ENCODE measurements at places on chromosomes 7 and 10.

- no peak for DNase-seq
Observed at GRCh38 chr7:39186671-39187070, 209.0 kb downstream of the POU6F2 start.

GRCh38 chr10:49318755-49319154 lies 19.8 kb downstream of the C10orf71 start:
- DNase-seq: no peak

DNA sequence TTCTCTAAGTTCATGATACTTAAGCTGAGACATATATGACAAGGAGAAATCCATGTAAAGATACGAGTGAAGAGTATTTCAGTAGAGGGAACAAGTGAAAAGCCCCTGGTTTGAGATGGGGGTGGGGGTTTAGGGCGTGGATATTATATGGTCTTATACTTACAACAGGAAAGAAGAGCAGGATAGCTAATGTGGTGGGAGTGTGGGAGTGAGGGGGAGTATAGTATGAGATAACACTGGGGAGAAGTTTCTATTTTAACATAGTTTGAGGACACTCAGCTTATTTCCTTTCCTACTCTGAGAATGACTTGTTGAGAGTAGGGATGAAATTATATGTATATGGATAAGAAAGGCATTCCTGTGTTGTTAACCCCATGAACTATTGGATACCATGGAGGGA lies 36.5 kb downstream of the MCU start:
- DNase-seq: no peak

GRCh38 chr7:138483531-138483930 lies 23.5 kb downstream of the TRIM24 start:
- no peak for DNase-seq

DNA sequence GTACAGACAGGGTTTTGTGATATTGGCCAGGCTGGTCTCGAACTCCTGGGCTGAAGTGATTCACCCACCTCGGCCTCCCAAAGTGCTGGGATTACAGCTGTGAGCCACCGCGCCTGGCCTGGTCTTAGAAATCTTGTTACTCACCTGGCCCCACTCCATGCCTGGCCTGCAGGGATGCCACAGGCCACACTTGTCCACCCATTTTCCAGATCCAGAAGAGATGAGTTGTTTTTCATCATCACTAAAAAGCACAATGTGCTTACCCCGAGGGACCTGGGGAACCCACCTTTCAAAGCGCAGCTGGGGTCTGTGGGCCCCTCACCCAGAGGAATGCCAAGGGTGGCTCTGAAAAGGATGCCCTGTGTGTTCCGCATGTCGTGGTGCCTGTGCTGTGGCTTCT lies 134.2 kb downstream of the TACC2 start:
- no peak for DNase-seq

GRCh38 chr7:2260820-2261219 lies 18.8 kb downstream of the NUDT1 start:
- no peak for DNase-seq

GRCh38 chr7:141838581-141838980 lies 2.7 kb downstream of the PRSS37 start:
- no peak for DNase-seq

DNA sequence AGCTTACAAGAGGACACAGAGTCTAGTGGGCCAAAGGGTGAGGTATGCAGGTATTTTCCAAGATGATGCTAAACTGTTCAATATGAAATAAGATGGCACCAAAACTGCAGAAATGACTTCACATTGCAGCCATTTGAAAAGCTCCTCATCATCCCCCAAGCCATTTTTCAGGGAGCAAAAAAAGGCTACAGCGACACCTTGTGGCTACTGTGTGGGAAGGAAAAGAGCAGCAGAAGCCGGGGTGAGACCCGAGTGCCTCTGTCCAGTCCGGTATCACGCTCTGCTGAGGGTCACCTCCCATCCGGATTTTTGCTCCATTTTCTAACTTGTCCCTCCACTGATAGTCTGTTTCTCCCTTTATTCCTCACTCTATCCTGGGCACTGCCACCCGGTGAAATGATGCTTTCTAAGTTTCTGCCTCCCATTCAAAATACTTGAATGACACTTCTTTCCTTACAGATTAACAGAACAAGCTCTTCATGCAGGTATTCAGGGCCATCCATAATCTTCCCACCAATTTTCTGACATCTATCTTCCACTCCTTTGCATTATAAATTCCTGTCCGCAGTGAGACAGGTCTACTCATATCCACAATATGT lies 220.2 kb downstream of the DGKI start:
- DNase-seq: peak; percentile 43

GRCh38 chr10:4344492-4344994 lies 481.5 kb upstream of the AKR1E2 start:
- DNase-seq: no peak

GRCh38 chr10:65294329-65294728 lies 1631.5 kb upstream of the LRRTM3 start:
- DNase-seq: no peak

Measured in CD4-positive, CD25-positive, alpha-beta regulatory T cell (primary cell).